ENCODE measurements at places on chromosomes 7 and 10.

DNA sequence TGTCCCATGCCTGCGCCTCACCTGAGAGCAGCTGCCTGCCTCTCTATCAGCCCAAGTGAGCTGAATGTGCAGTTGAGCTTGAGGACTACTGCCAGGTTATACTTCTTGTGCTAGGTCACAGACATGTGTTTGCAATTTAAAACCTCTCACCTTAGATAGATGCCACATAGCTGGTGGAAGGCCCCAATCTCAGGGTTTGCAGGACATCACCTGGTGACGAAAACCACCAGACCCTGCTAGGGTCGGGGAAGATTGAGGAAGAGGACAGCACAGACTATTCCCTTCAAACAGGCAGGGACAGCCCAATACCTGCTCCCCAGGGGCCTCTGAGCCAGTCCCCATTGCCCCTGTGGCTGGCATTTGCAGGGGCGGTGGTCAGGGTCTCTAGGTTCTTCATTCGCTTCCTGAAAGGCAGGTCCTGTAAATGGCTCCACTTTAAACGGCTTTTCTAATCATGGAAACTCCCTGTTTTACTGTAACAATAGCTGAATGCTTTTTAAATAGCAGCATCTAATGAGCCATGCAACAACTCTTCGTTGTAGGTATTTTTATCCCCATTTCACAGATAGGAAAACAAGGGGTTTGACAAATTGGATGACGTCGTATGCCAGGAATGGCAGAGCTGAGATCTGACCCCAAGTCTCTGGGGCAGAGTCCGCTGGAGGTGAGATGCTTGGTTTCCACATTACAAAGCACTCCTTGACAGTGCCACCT lies 80.1 kb downstream of the EMX2 start:
- DNase-seq = no peak

GRCh38 chr10:33113466-33113865 lies 155.4 kb upstream of the ITGB1 start:
- no peak for DNase-seq

GRCh38 chr7:158257516-158258410 lies 329.9 kb downstream of the PTPRN2 start:
- no peak for DNase-seq

GRCh38 chr10:2817940-2818636 lies 249.3 kb upstream of the PFKP start:
- no peak for DNase-seq

- no peak for DNase-seq
Measured at GRCh38 chr7:24786306-24786705, 29.0 kb upstream of the GSDME start.

DNA sequence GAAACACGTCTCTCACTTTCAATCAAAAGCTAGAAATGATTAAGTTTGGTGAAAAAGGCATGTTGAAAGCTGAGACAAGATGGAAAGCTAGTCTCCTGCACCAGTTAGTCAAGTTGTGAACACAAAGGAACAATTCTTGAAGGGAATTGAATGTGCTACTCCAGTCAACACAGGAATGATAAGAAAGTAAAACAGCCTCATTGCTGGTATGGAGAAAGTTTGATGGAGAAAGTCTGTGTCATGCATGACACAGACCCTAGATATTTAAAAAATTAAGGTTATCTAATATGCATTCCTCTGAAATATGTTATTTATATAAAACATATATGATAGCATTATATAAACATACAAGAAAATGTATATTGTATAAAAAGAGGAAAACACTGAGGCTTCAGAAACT lies 699.4 kb upstream of the FZD8 start:
- DNase-seq = no peak

GRCh38 chr10:3393958-3394357 lies 221.4 kb upstream of the PITRM1 start:
- no peak for DNase-seq

GRCh38 chr10:75648854-75649253 lies 217.4 kb downstream of the LRMDA start:
- no peak for DNase-seq
